ENCODE measurements at places on chromosomes 5 and 9.

- DNase-seq: no peak
These were observed 16.6 kb upstream of the STOM start for GRCh38 chr9:121386442-121387175.

DNA sequence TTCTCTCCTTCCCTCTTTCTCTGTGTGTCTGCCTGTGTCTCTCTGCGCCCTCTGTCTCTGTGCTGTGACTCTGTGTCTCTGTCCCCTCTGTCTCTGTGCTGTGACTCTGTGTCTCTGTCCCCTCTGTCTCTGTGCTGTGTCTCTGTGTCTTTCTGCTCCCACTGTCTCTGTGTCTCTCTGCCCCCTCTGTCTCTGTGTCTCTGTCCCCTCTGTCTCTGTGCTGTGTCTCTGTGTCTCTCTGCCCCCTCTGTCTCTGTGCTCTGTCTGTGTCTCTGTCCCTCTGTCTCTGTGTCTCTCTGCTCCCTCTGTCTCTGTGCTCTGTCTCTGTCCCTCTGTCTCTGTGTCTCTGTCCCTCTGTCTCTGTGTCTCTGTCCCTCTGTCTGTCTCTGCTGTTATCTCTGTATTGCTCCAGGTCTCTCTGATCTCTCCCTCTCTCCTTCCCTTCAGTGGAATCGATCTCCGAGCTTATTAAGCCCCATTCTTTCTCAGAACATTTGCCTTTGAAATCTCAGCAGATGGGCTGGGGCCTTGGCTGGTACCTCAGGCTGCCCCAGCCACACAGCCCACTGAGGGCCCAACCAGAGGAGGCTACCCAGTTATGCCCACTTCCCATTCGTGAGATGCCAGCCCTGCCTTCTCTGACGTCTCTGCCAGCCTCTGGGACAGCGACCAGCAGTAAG, 33.4 kb upstream of the FIBCD1 start:
- DNase-seq: no peak

- DNase-seq: no peak
These were observed 195.7 kb upstream of the TUT7 start for GRCh38 chr9:86549920-86550319.

GRCh38 chr5:154485096-154485491, 7.1 kb upstream of the HAND1 start:
- no peak for DNase-seq

GRCh38 chr9:1878811-1879210, 136.3 kb upstream of the SMARCA2 start:
- no peak for DNase-seq

DNA sequence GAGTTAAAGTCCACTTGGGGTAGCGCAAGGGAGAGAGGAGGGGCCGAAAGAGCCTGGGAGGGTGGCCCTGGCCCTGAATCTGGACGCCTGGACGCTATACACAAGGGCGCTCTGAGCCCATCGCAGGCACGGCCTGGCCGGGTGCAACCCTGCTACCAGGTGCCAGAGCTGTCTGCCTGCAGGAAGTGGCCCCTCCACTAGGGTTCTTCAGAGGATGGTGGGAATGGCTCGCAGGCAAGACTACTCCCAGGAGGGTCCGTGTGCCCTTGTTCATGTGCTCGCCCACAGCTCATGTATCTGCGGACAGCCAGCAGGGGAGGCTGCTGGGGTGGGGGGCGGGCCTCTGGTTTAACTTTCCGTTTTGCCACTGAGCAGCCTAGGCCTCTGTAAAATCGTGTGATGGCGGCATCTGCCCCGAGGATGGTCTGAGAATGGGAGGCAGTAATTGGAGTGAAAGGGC, 1.4 kb upstream of the NKD2 start:
- DNase-seq: no peak

Data from activated CD4-positive, CD25-positive, alpha-beta regulatory T cell treated with anti-CD3 and anti-CD28 coated beads, Interleukin-2, amount 50 U/mL, for 16 hours (primary cell).